ENCODE measurements at places on chromosomes 2 and 18. TPM values are rescaled to one million over a fixed set of nuclear protein-coding genes. Genes with fewer than 3 reads are reported as not detected.

DNA sequence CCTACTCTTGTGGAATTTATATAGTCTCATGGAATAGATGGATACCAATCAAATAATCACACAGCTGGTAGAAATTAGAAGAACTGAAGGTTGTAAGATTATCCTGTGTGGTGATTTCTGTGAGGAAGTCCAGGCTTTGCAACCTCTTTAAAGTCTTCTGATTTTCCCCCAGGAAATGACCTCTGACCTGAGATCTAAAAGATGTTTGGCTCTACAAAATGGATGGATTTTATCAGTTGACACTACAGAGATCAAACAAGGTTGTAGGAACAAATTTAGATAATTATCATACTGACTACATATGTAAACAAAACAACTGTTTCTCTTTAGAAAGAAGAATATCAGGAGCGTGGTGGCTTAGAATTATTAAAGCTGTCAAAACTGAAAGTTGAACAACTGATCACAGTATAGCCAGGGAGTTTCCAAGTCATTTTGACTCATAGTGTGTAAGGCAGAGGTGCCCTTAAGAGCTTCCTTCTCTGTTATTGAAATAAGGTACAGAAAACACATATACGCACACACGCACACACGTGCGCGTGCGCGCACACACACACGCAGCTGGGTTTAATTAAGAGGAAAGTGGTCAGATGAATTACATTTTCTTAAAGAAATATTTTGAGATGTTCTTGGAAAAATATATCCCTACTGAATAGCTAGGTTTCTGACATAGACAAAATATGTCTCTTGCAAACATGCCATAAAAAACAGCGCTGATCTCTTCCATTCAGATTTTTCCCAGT is 35.5 kb upstream of the PELI1 start:
- no peak for DNase-seq

DNA sequence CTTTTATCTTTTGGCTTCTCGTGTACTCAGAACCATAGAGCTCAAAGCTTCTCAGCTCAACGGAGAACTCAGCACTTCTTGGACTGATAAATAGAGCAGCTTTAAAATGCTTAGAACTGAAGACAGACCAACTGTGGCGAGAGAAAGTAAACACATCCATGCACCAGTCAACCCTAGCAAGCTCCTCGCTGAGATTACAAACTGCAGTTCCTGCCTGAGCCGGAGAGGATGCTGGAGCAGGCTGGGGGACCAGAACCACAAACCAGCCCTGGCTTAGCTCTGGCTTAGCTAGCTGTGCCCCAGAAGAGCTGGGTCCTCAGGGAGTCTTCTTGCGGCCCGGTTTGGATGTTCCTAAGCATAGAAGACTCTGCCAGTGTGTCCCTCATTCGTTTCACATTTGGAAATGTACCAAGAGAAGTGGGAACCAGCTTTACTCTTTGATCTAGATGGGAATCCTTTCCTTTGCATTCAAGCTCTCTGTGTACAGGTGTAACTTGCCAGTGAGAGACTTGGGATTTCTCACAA is 5.6 kb downstream of the PAX8 start:
- DNase-seq, result peak; percentile 84

DNA sequence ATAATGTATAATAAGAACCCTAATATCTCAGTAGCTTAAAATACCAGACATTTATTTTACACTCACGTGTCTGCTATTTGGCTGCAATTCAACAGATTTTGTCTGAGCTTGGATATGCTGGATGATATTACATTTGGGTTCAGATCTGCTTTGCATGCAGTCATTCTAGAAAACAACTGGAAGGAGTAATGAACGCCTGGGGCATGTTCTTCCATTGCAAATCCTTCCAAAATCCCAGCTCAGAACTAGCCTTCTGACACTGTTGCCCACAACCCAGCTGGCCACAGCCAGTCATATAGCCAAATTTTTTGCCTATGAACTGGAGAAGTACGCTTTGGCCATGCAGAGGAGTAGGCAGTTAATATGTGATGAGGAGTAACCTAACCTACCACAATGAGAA is 597.8 kb upstream of the VRK2 start:
- DNase-seq, result no peak

DNA sequence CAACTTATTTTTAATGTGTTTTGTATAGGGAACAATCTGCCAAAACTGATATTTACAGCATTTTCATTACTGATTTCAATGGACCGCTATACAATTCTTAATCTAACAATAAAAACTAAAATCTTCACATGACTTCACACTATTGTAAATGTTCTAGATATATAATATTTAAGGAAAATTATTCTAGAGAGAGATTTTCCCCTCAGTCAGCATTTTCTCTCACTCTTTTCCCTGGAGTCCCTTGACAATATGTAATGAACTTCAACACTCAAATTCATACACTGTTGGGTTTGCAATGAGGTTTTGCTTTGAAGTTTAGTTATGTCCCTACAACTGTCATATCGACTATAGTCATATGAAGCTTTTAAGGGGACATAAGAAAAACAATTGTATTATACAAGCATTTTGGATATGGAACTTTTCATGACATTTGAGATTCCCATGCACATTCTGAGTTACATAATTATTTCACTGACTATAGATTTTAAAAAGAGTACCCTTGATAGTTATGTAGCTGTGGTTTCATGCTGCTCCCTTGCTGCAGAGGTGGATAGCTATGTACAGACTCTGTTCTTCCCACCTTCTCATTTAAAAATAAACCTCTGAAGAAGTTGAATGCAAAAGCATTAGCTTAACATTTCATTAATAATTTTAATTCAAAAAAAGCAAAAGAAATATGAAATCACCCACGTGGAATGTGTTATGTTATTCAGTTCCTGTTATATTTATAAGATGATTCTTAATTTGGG is 338.5 kb downstream of the AKAIN1 start:
- DNase-seq, result no peak

GRCh38 chr2:96977631-96978195 is 8.7 kb downstream of the FAM178B start:
- DNase-seq, result peak; percentile 27

DNA sequence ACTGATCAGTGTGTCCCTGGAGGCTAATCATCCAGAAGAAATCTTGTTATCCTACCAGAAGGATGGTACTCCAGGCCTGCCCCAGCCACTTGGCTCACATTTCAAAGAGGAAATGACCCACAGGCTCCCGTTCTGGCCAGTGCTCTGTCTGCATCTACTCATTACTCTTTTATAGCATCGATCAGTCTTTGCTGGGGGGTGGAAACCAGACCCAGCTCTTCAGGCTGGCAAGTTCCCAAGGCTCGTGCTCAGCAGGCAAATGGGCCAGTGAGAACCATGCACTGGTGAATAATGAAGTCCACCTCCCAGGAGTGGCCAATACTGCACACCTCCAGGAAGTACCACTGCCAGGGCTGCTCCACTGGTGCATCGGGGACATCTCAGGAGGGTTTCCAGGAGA is 38.8 kb downstream of the DNER start:
- DNase-seq, result no peak

AGAP1 gene
- total RNA-seq, result 23.4 TPM

SLC38A11 gene
- 1.2 TPM for total RNA-seq

- no peak for DNase-seq
These were observed 15.7 kb downstream of the MSH6 start for GRCh38 chr2:47798631-47799030.

DNA sequence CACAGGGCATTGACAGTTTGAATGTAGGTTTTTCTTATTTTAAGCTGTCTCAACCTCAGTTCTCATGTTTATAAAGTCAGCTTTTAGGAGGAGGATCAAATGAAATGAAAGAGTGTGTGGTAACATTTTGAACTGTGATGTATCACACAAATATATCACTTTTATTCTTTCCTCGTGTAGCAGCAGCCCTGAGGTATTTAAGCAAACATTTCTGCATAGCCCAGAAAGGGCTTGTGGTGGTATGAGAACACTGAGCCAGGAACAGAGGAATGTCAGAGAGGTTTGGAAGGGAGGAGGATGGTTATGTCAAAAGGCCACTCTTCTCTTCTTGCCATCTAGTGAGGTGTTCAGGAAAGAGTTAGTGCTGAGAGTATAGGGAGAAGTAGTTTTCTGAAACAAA is 150.2 kb downstream of the PARD3B start:
- no peak for DNase-seq

DNA sequence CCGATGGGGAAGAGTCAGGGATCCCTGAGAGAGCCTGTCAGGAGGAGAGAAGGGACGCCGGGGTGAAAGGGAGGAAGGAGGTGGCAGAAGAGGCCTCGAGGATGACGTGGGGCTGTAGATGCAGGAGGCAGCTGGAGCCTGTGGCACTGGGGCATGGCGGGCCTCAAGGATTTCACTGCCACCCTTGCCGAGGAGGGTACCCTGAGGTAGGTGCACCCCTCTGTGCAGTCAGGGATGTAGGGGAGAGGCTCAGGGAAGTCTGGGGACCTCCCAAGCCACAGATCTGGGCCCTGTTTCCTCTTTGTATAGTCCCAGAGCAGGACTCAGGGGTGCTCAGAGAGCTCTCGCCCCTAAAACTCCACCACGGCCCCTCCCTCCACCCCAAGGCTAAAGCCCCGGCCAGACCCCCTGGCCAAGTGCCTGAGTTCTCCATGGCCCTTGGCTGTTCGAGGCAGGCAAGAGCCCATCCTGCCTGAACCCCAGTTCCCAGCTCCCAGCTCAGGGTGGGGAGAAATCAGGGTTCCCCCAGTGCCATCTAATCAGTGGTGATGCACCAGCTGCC is 39.0 kb upstream of the HDAC4 start:
- no peak for DNase-seq

GRCh38 chr2:164816046-164816445 is 25.6 kb downstream of the COBLL1 start:
- no peak for DNase-seq

DNA sequence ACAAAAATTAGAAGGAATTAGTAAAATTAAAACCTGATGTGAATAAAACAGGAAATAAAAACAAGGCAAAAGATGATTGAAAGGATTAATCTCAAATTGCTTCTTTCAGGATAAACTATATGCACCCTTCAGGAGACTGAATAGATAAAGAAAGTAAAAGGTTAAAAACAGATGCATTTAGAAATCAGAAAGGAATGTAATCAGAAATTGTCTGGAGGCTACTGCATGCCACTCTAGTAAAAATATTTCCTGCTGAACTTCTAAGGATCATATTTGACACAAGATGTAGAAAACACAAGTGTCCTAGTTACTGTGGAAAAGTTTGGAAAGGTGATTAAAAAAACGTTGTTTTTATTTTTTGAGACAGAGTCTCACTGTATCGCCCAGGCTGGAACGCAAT is 16.2 kb downstream of the CHCHD5 start:
- DNase-seq, result no peak

DNA sequence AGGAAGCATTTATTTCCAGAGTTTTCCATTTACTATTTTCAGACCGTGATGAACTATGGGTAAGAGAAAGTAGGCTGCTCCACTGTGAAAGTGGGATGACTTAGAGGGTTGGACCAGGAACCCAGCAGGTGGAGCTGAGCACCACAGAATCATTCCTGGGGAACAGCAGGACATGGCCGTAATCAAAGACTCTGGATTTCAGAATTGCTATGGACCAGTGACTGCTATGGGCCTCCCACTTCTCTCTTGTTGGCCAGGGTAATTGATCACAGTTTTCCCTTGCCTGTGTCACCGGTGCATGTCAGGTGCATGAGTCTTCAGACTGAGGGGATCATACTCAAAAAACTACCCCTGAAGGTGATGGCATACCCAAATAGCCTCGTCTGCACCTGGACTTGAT is 90.6 kb upstream of the GPC1 start:
- no peak for DNase-seq

CROCC2 gene
- total RNA-seq, result not detected

LTBP1 gene
- total RNA-seq, result 9.1 TPM

- no peak for DNase-seq
These were observed 6.2 kb downstream of the HAUS1 start for GRCh38 chr18:46110406-46110805.

GRCh38 chr18:7158216-7158615 is 40.6 kb upstream of the LAMA1 start:
- no peak for DNase-seq

CFAP221 gene
- 8.0 TPM for total RNA-seq

GRCh38 chr2:53450923-53451322 is 316.7 kb upstream of the CHAC2 start:
- DNase-seq, result peak; percentile 4

DIPK1C gene
- not detected for total RNA-seq

DNA sequence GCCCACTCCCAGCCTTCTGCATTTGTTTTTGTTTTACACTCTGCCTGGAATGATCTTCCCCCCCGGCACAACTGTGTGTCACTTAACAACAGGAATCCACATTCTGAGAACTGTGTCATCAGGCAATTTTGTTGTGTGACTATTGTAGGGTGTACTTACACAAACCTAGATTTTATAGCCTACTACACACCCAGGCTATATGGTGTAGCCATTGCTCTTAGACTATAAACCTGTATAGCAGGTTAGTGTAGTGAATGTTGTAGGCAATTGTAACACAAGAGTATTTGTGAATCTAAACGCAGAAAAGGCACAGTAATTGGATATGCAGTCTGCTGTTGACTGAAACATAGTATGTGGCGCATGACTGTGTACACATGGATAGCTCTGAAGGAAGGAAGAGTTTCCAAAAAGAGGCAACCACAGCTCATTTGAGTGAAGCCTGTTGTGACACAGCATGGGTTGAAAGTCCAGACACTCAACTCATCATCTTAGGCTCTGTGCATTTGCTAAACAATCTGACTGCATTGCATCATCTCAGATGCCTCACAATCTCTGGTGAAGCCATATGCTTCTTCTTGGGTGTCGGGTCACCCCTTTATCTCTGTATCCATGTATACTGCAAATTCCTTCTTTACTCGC is 506.6 kb upstream of the SPHKAP start:
- DNase-seq, result no peak

GRCh38 chr2:101770726-101771125 is 73.2 kb downstream of the MAP4K4 start:
- DNase-seq, result peak; percentile 9

SEMA4C gene
- 21.7 TPM for total RNA-seq

GRCh38 chr2:202135091-202135874 is 62.2 kb downstream of the KIAA2012 start:
- DNase-seq, result peak; percentile 30

RAX gene
- total RNA-seq, result not detected

- no peak for DNase-seq
These were observed 24.3 kb upstream of the COPS8 start for GRCh38 chr2:237061356-237061755.

DNA sequence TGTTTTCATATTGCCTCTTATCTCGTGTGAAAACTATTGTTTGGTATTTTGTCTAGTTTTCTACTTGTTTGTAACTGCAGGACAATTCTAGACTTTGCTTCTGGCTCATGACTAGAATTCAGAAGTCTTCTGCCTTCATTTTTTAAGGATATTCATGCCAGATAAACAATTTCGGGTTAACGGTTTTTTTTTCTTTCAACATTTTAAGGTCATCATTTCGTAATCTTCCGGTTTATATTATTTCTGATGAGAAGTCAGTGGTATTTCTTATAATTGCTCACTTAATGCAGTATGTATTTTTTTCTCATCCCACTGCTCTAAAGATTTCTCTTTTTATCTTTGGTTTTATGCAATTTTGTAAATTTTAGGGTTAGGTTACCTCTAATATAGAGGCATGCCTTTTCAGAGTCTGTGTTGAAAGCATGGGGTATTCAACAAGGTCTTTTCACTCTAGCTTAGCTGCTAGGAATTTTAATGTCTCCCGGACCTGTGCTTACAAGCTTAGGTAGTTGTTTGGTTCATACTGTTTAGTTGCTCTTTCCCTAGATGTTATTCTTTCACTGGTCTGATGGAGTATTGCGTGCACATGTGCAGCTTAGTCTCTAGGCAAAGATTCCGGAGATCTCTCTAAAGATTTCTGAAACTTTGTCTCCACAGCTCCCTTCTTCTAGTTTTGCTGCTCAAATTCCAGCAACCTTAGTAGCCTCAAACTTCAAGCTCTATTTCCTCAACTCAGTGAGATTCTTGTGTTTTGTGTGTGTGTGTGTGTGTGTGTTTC is 198.1 kb downstream of the MCFD2 start:
- no peak for DNase-seq

MARCHF4 gene
- total RNA-seq, result not detected

AQP12A gene
- total RNA-seq, result not detected
